Karpas-422 (cell line): ENCODE measurements at places on chromosomes 2 and 18. TPM values are rescaled to one million over a fixed set of nuclear protein-coding genes. Genes with fewer than 3 reads are reported as not detected.

Gene SLC9A4
- not detected in 2 replicates for total RNA-seq

Gene ASXL3
- total RNA-seq: not detected in 2 replicates

GRCh38 chr2:204251998-204252376 lies 293.3 kb upstream of the PARD3B start:
- no peaks in the 10 kb centered on the region for H3K36me3 ChIP-seq
- no peak overlapping the region for H3K27ac ChIP-seq
- H3K4me1 ChIP-seq: no peaks in the 10 kb centered on the region
- DNase-seq: no peak

- DNase-seq: no peak
- H3K27me3 ChIP-seq: no peaks in the 10 kb centered on the region
- no peak overlapping the region for H3K27ac ChIP-seq
- H3K4me1 ChIP-seq: no peaks in the 10 kb centered on the region
- no peaks in the 10 kb centered on the region for H3K36me3 ChIP-seq
Measured at GRCh38 chr2:112940859-112941625, 30.1 kb downstream of the IL37 start.

DNA sequence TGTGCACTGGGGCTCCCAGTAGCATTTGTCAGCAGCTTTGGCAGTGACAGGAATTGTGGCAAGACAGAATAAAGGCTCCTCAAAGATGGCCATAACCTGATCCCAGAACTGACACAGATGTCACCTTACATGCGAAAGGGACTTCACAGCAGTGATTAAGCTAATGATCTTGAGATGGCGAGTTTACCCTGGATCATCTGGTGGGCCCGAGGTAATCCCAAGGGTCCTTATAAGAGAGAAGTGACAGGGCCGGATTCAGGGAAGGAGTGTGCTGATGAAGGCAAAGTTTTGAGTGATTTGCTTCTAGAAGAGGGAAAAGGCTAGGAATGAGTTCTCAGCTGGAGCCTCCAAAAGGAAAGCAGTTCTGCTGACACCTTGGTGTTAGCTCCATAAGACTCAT lies 333.9 kb downstream of the LPIN1 start:
- no peak for DNase-seq
- no peak overlapping the region for H3K4me3 ChIP-seq
- H3K36me3 ChIP-seq: no peaks in the 10 kb centered on the region
- peak overlapping the region; percentile 51 for H3K27ac ChIP-seq
- peaks cover 68% of the 10 kb centered on the region for H3K4me1 ChIP-seq
- H3K27me3 ChIP-seq: no peaks in the 10 kb centered on the region

DNA sequence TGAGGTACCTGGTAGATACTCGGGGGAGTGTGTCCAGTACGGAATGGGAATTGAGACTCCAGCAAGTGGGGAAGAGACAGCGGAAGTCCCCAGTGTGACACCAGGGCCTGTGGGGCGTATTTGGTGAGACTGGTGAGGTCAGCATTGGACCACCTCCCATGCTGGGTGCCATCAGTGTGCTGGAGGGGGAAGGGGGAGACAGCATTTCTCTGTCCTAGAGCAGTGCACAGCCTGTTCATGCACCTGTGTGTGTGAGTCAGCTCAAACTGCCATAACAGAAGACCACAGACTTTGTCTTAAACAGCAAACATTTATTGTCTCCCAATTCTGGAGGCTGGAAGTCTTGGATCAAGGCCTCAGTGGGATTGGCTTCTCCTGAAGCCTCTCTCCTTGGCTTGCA lies 301.8 kb downstream of the GBX2 start:
- no peaks in the 10 kb centered on the region for H3K27me3 ChIP-seq
- no peak for DNase-seq
- no peaks in the 10 kb centered on the region for H3K4me1 ChIP-seq
- H3K27ac ChIP-seq: no peak overlapping the region
- no peaks in the 10 kb centered on the region for H3K36me3 ChIP-seq
